ENCODE measurements at places on chromosomes 13 and 19. TPM values are rescaled to one million over a fixed set of nuclear protein-coding genes. Genes with fewer than 3 reads are reported as not detected.

DNA sequence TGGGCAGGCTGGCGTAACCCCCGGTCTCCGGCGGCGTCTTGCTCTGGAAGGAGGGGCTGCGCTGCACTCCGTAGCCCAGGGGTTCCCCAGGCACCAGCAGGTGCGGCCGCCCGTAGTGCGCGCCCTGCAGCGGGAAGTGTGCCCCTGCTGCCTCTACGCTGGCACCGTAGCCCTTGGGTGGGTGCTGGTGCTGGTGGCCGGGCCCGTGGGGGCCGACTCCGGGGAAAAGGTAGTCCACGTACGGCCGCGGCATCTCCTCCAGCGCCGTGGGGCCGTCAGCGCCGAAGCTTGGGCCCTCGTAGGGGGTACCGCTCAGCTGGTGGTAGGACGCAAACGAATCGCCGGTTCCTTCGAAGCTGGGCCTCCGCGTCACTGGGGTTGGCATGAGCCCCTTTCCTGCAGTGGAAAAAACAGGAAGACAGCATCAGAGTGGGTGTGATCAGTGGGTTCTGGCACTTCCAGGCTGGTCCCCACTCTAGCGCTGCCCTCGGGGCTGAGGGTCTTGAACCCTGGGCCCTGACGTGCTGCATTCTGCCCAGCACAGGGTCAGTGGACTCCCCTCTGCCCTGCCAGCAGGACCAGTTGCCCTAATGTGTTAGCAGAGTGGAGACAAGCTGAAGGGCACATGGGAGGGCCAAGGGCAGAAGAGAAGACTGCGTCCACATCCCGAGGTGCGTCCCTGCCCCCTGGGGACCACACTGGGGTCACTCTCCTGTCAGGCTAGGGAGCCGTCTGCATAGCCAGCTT is 72.3 kb downstream of the LATS2 start:
- no peaks in the 10 kb centered on the region for H3K27me3 ChIP-seq
- no peaks in the 10 kb centered on the region for H3K4me1 ChIP-seq

GRCh38 chr13:101703081-101703480 is 250.6 kb downstream of the ITGBL1 start:
- no peak overlapping the region for H3K27ac ChIP-seq
- H3K27me3 ChIP-seq, result peaks cover 1% of the 10 kb centered on the region
- peaks cover 4% of the 10 kb centered on the region for H3K4me1 ChIP-seq
- H3K4me3 ChIP-seq, result no peak overlapping the region

DNA sequence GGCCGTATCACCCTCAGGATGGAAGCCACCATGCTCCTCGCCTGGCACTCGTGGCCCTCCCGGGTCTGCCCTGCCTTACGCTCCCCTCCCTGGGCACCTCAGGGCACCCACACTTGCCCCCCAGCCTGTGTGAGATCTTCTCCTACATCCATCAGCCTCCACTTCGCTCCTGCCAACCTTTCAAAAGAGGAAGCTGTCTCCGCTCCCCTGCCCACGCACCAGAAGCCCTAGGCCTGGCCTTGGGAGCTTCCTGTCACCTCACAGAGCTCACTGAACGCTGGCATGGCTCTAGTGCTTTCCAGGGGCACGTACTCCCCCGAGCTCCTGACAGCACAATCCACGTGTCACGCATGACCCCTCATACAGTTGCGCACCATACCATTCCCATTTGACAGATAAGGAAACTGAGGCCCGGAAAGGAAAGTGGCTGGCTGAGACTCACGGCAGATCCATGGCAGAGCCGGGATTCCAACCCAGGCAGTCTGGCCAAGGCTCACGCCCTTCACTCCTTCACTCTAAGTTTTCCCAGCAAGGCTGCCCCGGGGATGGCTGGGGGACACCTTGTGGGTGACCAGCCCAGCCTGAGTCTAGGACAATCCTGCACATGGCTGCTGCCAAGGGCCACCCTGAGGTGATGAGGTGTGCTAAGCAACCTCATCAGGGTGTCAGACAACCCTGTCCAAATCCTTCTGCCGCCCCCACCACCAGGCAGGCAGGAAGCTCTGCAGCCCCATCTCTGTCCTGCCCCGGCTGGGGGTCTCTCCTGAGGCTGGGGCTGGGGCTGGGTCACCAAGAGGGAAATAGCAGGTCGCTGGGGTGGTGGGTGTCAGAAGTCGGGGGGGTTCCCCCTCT is 19.3 kb downstream of the PPP1R12C start:
- no peak overlapping the region for H3K27ac ChIP-seq
- H3K4me1 ChIP-seq, result no peaks in the 10 kb centered on the region
- no peak for DNase-seq
- peaks cover 17% of the 10 kb centered on the region for H3K36me3 ChIP-seq
- H3K27me3 ChIP-seq, result no peaks in the 10 kb centered on the region

TMEM272 gene
- total RNA-seq, result 0.26 TPM

GRCh38 chr19:7294558-7295212 is 471 bp upstream of the INSR start:
- H3K36me3 ChIP-seq, result no peaks in the 10 kb centered on the region
- peaks cover 38% of the 10 kb centered on the region for H3K27me3 ChIP-seq
- DNase-seq, result no peak
- H3K27ac ChIP-seq, result no peak overlapping the region
- H3K4me3 ChIP-seq, result peak overlapping the region; percentile 70
- H3K4me1 ChIP-seq, result peaks cover 5% of the 10 kb centered on the region

- H3K27me3 ChIP-seq, result no peaks in the 10 kb centered on the region
- no peak overlapping the region for H3K27ac ChIP-seq
- DNase-seq, result no peak
- no peak overlapping the region for H3K4me3 ChIP-seq
These were observed 8.3 kb downstream of the PRAM1 start for GRCh38 chr19:8494158-8494557.

Measured in activated T-helper 1 cell treated with anti-CD3 and anti-CD28 coated beads, Interleukin-12 subunit alpha, Interleukin-12 subunit beta, Interleukin-2, Interleukin-4 antibody, amounts not matched to agents 30 ng/mL and 10 ng/mL and 1 ng/mL, durations not matched to agents 14 hours and 24 hours and 36 hours (primary cell).